ENCODE measurements at places on chromosomes 2 and 18.

- DNase-seq, result no peak
These were observed 34.6 kb downstream of the TTC39C start for GRCh38 chr18:24049142-24049541.

GRCh38 chr2:195029804-195030654, 627.0 kb upstream of the SLC39A10 start:
- DNase-seq, result no peak

GRCh38 chr2:60536746-60537145, 16.7 kb downstream of the BCL11A start:
- DNase-seq, result no peak

DNA sequence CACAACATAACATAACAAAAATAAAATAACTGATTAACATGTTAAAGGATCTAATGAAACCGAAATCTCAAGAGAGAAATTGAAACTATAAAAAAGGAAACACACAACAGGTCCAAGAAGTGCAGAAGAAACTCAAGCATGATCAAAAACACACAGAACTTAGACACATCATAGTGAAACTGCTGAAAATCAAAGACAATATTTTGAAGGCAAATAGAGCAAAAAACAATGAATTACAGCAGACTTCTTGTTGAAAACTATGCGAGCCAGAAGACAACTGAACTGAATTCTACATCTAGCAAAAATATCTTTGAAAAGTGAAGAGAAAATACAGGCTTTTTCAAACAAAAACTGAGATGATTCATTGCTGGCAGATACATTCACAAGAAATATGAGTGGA, 61.3 kb downstream of the UGP2 start:
- no peak for DNase-seq

DNA sequence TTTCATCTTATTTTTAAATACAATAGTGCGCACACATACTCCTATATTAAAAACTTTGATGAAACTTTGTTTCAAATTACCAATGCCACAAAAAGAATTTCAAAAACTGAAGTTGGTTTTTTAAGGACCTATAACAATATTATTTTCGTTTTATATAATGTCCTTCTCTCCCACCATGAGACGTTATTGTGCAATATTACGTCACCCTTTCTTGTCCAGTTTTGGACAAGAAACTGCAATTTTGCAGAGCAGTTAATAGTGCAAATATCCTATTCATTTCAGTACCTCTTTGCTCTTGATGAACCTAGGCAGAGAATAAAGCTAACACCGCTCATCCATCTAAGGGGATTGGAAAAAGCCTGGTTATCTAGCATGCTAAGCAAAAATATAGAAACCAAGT, 9.7 kb upstream of the ZNF516 start:
- no peak for DNase-seq

DNA sequence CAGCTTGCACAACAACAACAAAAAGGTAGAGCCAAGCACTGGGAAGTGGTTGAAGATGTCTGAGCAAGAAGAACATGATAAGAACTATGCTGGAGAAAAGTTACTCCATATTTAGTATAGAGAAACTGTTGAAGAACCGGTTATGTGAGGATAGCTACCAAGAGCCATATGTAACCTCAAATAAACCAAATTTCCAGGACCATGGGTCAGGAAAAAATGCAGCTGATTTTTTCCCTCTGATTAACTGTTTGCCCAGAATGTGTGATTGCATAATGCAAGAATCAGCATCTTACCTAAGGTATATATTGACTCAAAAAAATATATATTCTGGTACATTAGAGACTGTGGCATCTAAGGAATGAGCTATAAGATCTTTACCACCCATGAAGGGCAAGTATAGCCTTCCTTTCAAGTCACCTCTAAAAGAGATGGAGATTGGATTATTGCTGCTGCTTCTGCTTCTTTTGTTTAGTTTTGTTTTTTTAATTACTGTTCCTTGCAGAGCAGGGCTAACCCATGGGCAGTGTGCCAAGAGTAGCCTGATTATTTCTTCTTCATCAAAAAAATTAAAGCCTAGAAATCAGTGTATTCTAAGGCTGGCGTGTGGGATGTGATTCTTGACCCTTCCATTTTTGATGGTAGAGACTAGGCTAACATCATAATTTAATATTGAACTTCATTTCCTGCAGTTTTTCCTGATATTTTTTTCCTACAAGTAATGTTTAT, 76.9 kb upstream of the MAP3K20 start:
- DNase-seq, result no peak

- no peak for DNase-seq
These were observed 227.5 kb upstream of the APCDD1 start for GRCh38 chr18:10226971-10227370.

Measured in activated CD8-positive, alpha-beta memory T cell treated with anti-CD3 and anti-CD28 coated beads for 48 hours (primary cell).